Omental fat pad (tissue), 4 donors: ENCODE measurements at places on chromosomes 3 and 15. TPM values are rescaled to one million over a fixed set of nuclear protein-coding genes. Genes with fewer than 3 reads are reported as not detected.
A peak's percentile ranks its signal among the peaks of the same experiment; 100 is the strongest.

The TICRR gene
- total RNA-seq, result not detected

The CFAP91 gene
- 4.6 TPM for total RNA-seq

The PRR23B gene
- not detected for total RNA-seq

The MASP1 gene
- total RNA-seq, result 9.9 TPM

The DPPA4 gene
- total RNA-seq, result not detected

- no peak for DNase-seq
These were observed 151.5 kb downstream of the LIPC start for GRCh38 chr15:58583171-58583908.

- DNase-seq, result no peak
These were observed 5.7 kb downstream of the NMNAT3 start for GRCh38 chr3:139671863-139672646.

GRCh38 chr15:60620708-60621107 lies 141.8 kb upstream of the ICE2 start:
- DNase-seq, result peak; percentile 34

- DNase-seq, result no peak
These were observed 6.8 kb downstream of the ARHGAP31 start for GRCh38 chr3:119300991-119301391.

- DNase-seq, result no peak
These were observed 9.3 kb downstream of the RAB7A start for GRCh38 chr3:128735287-128735686.

DNA sequence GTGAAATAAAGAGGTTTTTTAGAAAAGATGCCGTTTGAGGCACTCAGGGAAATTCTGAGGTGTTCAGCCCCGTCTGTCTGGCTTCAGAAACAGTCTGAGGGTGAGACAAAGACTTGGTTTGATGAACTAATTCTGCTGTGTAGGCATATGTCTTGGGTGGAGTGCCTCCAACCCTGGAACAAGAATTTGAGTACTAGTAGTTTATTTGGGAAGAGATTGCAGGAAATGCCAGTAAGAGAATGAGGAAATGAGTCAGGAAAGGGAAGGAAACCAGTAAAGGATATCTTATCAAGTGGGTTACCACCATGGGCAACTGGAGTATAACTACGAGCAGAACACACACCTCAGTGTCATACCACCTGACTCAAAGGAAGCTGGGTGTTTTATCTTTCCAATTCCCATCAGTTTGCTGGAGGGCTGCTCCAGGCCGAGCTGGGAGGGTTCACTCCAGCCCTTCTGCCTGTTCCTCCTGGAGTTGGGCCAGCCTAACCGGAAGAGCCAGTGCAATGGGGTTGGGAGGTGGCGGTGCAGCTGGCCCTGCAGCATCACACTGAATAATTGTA lies 75.3 kb downstream of the TGFBR2 start:
- DNase-seq, result no peak

- DNase-seq, result no peak
These were observed 123.2 kb upstream of the BNIP2 start for GRCh38 chr15:59812250-59812870.

GRCh38 chr3:167653155-167653554 lies 587 bp downstream of the WDR49 start:
- DNase-seq, result no peak

- DNase-seq, result no peak
These were observed 63.4 kb upstream of the SPATA12 start for GRCh38 chr3:56997041-56997440.
